ENCODE measurements at places on chromosomes 1 and 21.

- DNase-seq, result peak; percentile 65
Observed at GRCh38 chr1:117284399-117285215, 73.9 kb upstream of the VTCN1 start.

DNA sequence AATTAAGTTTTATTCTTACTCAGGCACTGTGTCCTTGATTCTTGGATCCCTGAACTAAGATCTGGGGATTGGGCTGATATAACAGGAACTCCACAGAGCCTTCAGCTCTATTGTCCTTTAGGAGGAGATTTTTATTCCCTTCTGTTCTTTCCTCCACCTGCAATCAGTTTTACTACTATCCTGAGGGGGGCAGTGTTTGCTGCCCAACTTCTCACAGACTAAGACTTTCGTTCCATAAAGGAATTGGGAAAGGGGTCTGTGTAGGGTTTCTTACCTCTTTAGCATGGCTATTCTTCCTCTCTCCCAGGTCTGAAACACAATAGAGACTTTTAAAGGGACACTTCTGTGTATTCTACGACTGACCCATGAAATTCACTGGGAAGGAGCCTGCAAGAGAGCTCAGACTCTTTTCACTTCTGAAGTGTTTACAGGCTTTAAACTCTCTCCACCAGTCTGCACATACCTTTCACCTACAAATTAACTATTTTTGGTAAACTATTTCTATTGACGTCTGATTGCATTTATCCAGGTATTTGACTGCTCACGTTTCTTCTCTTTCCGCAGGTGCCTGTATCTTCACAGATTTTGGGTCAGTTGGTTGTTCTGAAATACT, 103.3 kb upstream of the DEPDC1 start:
- no peak for DNase-seq

GRCh38 chr1:58885998-58886397, 102.2 kb upstream of the JUN start:
- no peak for DNase-seq

GRCh38 chr1:63728611-63729226, 45.1 kb upstream of the ROR1 start:
- DNase-seq, result no peak

DNA sequence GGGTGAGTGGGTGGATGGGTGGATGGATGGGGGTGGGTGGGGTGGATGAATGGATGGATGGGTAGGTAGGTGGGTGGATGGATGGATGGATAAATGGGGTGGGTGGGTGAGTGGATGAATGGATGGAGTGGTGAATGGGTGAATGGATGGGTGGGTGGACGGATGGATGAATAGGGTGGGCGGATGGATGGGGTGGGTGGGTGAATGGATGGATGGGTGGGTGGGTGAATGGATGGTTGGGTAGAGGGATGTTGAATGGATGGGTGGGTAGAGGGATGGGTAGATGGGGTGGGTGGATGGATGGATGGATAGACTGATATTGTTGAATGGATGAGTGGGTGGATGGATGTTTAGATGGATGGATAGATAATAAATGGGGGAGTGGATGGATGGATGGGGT, 26.9 kb upstream of the CCDC27 start:
- DNase-seq, result no peak

DNA sequence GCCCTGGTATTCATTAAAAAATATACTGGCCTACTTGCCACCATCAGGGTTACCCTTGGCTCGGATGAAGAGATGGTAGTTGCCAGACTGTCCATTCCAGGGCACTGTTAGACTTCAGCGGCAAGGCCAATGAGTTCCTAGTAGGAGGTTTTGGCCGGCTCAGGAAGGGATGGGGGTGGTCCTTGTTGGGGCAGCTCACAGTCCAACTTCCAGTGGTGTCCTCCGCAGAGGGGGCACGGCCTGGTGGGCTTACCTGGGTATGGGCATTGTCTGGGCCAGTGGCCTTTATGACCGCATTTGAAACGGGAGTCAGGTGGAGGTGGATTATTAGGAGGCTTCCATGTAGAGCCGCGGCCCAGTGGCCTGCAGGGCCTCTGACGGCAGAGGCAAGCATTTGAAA, 139.1 kb upstream of the ETV3 start:
- DNase-seq, result no peak

GRCh38 chr1:91555821-91556531, 55.3 kb downstream of the CDC7 start:
- DNase-seq, result peak; percentile 85

DNA sequence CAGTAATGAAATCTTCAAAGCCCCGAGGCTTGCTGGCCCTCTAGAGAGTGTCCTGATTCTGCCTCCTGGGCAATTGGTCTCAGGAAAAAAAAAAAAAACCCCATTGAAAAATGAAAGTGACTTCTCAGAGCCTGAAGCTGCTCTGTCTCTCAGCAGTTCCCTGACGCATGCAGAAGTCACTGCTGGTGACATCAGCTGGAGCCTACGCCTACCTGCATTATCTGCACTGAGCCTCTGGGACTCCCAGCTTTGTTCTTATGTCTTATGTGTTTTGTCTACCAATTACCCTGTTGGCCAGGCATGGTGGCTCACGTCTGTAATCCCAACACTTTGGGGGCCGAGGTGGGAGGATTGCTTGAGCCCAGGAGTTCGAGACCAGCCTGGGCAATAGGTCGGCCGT, 10.1 kb upstream of the SLC25A33 start:
- DNase-seq, result peak; percentile 19

GRCh38 chr1:21278208-21278859, 11.9 kb downstream of the ECE1 start:
- no peak for DNase-seq

- DNase-seq, result no peak
Observed at GRCh38 chr1:41277371-41277975, 35.4 kb upstream of the SCMH1 start.

DNA sequence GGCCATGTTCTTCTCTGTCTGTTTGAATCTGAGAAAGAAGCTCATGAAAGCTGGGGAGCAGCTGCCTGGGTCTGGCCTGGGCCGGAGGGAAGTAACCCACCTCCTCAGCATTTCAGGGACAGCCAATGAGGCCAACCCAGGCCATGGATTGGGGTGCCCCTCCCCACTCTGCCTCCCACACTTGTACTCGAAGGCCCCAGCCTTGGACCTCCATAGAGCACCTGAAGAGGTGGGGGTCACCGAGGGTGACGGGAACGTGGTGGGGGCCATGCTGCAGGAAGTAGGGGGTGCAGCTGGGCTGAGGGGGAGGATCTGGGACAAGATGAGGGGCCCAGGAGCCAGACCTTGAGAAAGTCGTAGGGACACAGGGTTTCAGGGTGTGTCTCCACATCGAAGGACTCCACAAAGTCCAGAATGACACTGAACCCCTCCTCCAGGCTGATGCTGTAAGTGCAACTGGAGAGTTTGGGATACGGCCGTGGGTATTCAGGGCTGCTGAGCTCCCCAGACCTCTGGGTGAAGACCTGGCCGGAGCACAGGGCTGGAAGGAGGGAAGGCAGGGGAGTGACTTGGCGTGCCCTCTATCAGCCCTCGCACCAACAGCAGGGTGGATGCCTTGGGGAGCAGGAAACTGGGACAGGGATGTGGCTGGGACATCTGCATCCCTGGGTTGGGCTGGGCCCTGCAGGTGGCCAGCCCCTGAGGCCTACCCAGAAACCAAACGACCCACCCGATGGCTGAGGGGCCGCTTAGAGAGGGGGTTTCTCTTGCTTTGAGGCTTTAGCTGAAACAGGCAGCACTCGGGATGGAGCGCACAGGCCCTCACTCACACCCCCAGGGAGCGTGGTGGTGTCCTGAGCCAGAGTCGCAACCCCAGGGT, 3.8 kb downstream of the MASP2 start:
- no peak for DNase-seq

DNA sequence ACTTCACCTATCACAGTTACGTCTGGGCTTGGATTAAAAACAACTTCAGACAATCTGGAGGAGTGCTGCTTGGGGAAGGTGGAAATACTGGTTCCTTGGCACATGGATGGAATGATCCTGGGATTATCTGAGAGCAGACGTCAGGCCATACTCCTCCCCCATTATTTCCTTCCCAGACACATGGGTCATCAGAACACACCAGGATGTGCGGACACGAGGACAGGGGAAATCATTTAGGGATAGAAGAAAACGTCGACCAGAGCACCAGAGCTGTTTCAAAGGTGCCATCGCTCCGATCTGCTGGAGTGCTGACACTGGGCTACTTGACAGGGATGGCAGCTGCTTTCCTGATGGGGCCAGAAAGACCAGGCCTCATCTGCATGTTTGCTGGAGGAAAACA, 31.8 kb upstream of the ANGPTL7 start:
- no peak for DNase-seq

DNA sequence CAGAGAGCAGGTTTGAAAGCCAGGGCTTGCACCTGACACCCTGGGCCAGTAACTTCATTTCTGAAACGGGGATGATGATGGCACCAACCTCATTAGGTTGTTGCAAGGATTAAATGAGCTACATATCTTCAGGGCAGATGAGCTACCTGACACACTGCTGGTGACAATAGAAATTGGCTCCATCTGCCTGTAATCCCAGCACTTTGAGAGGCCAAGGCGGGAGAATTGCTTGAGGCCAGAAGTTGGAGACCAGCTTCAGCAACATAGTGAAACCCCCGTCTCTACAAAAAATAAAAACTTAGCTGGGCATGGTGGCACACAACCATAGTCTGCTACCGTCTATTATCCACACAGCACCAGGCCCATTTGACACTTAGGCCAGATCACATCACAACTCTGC, 6.3 kb upstream of the TTC39A start:
- no peak for DNase-seq

GRCh38 chr1:19771350-19771749, 28.4 kb downstream of the TMCO4 start:
- no peak for DNase-seq

- no peak for DNase-seq
Observed at GRCh38 chr21:37072274-37072987, 440 bp downstream of the PIGP start.

DNA sequence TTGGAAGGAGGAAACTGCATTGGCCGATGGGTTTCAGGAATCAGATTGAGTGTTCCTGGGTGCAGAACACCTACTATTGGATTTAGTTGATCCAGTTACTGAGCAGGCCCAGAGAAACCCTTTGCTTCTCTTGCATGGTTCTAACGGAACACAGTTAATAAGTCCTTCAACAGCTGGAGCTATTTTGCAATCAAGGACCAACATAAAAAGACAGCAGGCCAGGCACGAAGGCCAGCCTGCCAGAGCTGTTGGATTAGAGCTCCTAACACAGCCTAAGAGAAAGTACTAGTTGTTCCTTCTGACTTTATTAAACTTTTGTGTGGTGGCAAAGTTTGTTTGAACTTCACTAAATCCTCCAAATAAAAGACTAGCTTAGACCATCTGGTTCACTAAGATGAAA, 148.0 kb upstream of the LMO4 start:
- DNase-seq, result no peak

DNA sequence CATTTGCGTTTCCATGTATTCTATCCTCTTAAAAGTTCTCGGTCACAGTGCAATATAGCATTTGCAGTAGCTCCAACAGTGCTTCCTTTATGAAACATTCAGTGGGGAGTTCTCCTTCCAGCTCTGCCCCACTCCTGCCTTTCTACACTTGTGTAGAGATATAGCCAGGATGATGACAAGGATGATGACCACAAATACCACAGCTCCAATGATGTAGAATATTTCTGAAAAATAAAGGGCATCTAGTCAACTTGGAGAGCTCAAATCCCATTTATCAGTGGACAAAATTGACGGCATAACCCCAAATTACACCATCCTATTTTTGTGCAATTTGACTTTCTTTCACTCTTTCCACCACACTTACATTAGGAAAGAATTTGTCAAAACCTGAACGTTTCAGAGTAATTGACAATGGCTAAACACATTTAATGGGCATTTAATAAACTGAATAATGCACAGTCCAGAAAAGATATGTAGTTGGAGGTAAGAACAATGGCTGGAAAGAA, 11.1 kb downstream of the F3 start:
- no peak for DNase-seq

- DNase-seq, result no peak
Observed at GRCh38 chr1:15758343-15758931, at the start of gene FBLIM1. Gene FBLIM1 (plus strand): TSS chr1:15758795. CDS start chr1:15764984, 6,189 bp downstream.

- DNase-seq, result no peak
Observed at GRCh38 chr1:230085178-230085515, 18.1 kb downstream of the GALNT2 start.

DNA sequence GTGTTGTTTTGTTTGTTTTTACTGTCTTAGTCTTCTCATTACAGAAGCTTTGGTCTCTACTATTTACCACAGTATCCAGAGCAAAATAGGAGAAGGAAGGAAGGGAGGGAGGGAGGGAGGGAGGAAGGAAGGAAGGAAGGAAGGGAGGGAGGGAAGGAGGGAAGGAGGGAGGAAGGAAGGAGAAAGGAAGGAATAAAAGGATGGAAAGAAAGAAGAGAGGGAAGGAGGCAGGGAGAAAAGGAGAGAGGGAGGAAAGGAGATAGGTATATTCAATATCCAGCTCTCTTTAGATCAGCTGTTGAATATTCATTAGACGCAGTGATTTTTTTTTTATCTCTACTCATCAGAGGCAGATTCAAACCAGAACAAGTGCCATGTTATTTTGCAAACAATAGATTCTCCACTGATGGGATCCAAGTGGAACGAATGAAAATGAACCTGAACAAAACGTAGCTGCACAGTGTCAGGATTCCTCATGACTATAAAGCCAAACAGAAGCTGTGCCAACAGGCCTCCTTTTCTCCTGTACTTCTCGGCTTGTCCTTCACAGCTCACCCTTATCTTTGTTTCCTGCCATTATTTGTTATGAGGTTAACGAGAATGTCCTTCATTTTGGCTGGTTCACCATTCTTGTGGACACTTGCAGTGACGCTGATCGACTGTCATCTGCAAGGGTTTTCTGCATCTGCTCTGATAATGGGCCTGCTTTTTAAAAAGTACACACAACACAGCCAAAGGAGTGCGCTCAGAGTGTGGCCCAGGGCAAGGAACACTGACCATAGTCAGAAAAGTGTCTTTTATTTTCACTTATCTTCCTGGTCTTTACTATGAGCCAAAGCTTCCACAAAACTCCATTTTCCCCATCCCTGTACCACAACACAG, 7.8 kb upstream of the NTPCR start:
- DNase-seq, result no peak

DNA sequence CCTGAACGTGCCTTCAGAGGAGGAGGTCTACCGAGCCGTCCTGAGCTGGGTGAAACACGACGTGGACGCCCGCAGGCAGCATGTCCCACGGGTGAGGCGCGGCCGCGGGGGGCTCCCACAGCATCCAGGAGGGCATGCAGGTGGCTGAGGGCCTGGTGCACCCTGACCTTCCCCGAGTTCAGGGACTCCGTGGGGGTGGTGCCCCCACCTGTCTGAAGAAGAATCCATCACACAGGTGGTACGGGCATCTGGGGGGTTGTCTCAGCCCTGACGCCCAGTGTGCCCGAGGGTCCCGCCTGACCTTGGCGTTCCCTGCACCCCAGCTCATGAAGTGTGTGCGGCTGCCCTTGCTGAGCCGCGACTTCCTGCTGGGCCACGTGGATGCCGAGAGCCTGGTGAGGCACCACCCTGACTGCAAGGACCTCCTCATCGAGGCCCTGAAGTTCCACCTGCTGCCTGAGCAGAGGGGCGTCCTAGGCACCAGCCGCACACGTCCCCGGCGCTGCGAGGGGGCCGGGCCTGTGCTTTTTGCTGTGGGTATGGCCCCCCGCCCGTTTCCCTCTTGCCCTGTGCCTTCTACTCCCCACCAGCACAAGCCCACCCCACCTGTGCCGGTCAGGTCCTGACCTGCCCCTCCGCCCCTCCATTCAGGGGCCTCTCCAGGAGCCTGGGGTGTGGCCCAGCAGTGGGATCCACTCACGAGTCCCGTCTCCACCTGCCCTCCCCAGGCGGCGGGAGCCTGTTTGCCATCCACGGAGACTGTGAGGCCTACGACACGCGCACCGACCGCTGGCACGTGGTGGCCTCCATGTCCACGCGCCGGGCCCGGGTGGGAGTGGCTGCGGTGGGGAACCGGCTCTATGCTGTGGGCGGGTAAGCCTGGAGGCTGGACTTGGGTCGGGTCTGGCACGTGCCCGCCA, 2.3 kb downstream of the KLHL17 start:
- no peak for DNase-seq
